Thoracic aorta (tissue), 2 donors: ENCODE measurements at places on chromosomes 12 and 14. TPM values are rescaled to one million over a fixed set of nuclear protein-coding genes. Genes with fewer than 3 reads are reported as not detected.
A peak's percentile ranks its signal among the peaks of the same experiment; 100 is the strongest.

KRT3 gene
- not detected for total RNA-seq

GPR68 gene
- 1.8 TPM for total RNA-seq

DNA sequence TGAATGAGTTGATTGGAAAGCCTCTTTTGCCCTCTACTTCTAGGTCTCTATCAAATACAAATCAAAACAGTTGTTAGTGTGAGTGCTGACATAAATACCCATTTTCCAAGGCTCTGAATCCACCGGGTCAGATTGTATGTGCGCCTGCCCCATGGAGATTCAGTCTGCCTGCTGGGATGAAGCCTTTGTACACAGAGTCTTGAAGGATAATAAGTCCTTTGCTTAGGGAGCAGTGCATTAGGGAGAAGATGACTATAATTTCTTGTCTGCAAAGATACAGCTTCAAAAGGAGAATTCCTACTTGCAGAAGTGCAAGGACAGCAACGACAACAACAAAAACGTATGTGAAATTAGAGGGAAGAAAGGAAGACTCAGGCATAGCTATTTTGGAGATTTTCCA lies 90.3 kb upstream of the VRK1 start:
- H3K36me3 ChIP-seq, result no peaks in the 10 kb centered on the region
- H3K4me1 ChIP-seq, result no peaks in the 10 kb centered on the region
- no peak overlapping the region for H3K27ac ChIP-seq
- no peaks in the 10 kb centered on the region for H3K27me3 ChIP-seq
- no peak for DNase-seq

GRCh38 chr12:59294221-59294620 lies 301.6 kb upstream of the SLC16A7 start:
- no peaks in the 10 kb centered on the region for H3K4me1 ChIP-seq
- no peak overlapping the region for H3K27ac ChIP-seq
- H3K36me3 ChIP-seq, result no peaks in the 10 kb centered on the region
- no peaks in the 10 kb centered on the region for H3K27me3 ChIP-seq
- no peak overlapping the region for H3K4me3 ChIP-seq

DNA sequence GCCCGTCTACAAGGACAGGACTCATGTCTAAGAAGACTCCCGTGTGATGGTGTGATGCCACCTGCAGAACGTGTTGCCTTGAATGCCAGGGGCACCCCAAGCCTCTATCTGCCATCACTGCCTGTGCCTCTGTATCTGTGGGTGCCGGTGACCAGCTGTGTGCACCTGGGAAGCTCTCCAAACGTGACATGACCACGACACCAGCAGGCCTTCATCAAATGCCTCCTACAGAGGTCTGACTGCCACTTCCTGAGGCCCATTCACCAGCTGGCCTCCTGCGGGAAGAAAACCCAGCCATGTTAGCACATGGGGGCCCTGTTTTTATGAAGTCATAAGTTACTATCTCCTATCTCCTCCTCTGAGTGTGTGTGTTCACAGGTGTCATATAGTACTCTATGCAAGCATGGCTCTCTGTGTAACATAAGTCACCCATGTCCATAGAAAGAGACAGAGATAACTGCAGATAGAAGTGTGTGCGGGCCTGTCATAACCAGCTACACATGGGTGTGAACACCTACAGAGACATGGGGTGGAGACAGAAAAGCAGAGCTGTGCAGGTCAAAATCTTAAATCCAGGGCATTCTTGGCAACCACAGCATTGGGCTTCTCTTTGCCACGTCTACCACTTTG lies 18.3 kb upstream of the SERPINA4 start:
- H3K36me3 ChIP-seq, result no peaks in the 10 kb centered on the region
- no peak for DNase-seq
- no peak overlapping the region for H3K27ac ChIP-seq
- H3K4me3 ChIP-seq, result no peak overlapping the region
- H3K4me1 ChIP-seq, result no peaks in the 10 kb centered on the region

GRCh38 chr12:57000393-57000792 lies 6.0 kb downstream of the ZBTB39 start:
- H3K36me3 ChIP-seq, result peaks cover 25% of the 10 kb centered on the region
- H3K27me3 ChIP-seq, result no peaks in the 10 kb centered on the region
- no peak overlapping the region for H3K27ac ChIP-seq
- no peak overlapping the region for H3K4me3 ChIP-seq
- H3K4me1 ChIP-seq, result peaks cover 6% of the 10 kb centered on the region
- DNase-seq, result no peak

DNA sequence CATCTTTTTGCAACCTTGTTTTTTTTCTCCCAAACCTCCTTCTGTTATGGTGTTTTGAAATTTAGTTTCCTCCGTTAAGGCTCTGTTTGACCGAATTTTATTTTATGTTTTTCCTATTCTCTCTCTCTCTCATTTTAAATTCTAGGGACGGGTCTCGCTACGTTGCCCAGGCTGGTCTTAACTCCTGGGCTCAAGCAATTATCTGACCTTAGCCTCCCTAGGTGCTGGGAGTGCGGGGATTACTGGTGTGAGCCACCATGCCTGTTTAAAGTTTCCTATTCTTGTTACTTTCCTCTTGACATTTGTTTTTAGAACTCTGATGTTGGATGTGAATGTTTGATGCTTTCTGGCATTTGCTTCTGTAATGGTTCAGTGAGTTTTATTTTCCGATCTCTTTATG lies 1.0 kb downstream of the ZC3H14 start:
- no peak for DNase-seq
- H3K4me3 ChIP-seq, result peak overlapping the region; percentile 98
- H3K36me3 ChIP-seq, result peaks cover 10% of the 10 kb centered on the region
- H3K27me3 ChIP-seq, result no peaks in the 10 kb centered on the region

KRT77 gene
- total RNA-seq, result 0.41 TPM

DNA sequence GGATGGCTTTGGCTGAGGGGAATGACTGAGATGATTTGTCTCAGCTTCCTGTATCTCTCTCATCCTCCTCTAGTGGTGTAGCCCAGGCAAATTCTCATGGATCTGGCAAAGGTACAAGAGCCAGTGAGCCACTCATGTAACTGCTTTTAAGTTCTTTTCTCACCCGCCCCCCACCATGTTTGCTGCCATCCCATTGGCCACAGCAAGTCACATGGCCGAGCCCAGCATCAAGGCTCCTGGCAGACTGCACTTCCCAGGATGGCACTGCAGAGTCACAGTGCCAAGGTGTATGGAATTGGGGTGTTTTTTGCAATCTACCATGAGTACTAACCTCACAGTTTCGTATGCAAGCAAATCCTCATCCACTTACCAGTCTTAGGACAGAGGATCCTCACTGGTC lies 50.9 kb downstream of the CHST11 start:
- peaks cover 68% of the 10 kb centered on the region for H3K4me1 ChIP-seq
- no peak overlapping the region for H3K27ac ChIP-seq
- no peak overlapping the region for H3K4me3 ChIP-seq

AKAP5 gene
- total RNA-seq, result 2.8 TPM

DNA sequence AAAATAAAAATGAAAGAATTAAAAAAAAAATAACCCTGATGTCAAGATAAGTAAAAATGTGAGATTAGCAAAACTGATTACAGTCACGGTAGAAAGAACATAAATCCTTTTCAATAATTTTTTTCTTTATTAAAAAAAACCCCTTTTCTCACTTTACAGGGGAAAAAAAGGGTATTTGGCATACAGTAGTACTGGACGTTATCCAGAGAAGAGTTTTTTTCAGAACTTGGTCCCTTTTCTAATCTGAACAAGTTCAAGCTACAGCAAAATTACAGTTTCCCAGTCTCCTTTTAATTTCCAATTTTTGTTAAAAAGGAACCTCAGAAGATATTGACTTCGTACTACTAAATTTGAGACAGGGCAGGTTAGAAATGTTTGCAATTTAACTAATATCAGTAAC lies 134.7 kb upstream of the DCN start:
- no peaks in the 10 kb centered on the region for H3K36me3 ChIP-seq
- H3K27me3 ChIP-seq, result no peaks in the 10 kb centered on the region
- H3K4me1 ChIP-seq, result peaks cover 15% of the 10 kb centered on the region
- no peak overlapping the region for H3K4me3 ChIP-seq
- DNase-seq, result no peak
- peak overlapping the region; percentile 5 for H3K27ac ChIP-seq

DNA sequence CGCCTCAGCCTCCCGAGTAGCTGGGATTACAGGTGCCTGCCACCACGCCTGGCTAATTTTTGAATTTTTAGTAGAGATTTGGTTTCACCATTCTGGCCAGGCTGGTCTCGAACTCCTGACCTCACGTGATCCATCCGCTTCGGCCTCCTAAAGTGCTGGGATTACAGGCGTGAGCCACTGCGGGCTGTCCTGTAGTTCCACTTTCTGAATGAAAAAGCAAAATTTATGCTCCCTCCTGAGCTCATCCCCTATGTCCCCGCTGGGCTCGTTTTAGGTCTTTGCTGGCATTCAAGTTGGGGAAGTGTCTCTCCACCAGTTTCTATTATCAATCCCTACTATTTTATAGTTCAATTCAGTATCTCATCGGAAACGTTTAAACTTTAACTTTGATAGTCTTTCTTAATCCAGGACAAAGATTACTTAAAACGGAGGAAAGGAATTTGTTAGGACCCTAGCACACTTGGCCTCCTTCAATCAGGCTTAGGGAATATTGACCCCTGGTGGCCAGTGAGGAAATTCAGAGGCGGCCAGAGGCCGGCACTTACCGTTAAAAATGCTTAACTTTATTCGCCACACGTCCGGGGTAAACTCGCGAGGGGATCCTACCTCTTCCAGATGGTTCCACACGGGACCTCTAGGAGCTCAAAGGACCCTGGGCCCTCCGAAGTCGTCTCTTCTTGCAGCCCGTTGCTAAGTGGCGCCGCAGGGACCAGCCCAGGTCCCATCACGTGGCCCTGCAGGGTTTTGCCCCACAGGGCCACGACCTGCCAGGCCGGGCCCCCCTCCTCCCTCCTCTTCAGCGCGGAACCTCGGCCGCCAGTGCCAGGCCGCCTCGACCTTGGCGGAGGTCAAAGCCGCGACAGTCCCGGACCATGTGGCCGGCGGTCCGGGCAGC lies 11.4 kb upstream of the DNAL1 start:
- H3K4me3 ChIP-seq, result peak overlapping the region; percentile 90
- DNase-seq, result no peak
- no peaks in the 10 kb centered on the region for H3K27me3 ChIP-seq
- no peaks in the 10 kb centered on the region for H3K36me3 ChIP-seq

TROAP gene
- 0.27 TPM for total RNA-seq

PYGL gene
- total RNA-seq, result 39.9 TPM

GRCh38 chr12:118350908-118351559 lies 21.7 kb downstream of the TAOK3 start:
- H3K27ac ChIP-seq, result no peak overlapping the region
- no peaks in the 10 kb centered on the region for H3K27me3 ChIP-seq
- H3K36me3 ChIP-seq, result no peaks in the 10 kb centered on the region

CCDC77 gene
- 5.6 TPM for total RNA-seq

NTS gene
- not detected for total RNA-seq

DNA sequence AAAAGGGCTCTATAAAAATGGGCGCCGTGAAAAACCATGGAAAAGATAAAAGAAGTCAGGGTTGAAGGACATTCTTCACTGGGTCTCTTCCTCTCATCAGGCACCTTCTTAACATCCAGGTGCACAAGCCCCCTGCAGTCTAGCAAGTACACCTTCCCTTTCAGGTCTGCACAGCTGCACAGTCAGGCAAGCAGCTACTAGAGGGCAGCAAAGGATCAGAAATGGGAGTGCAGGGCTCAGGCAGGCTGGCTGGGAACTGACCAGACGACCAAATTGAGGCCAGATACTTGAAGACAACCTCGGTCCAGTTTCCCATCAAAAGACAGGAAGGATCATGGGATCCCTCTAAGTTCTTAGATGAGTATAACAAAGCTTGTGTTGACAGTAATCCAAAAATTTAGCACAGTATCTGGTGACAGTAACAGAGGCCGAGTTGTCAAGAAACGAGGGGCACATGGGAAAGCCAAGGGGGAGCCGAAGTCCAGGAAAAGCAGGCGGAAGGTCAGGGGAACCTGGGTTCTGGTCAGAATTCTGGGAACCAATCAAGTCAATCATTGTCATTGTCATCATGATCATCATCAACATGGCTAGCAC lies 10.1 kb upstream of the GRIP1 start:
- no peak overlapping the region for H3K4me3 ChIP-seq
- H3K4me1 ChIP-seq, result no peaks in the 10 kb centered on the region
- no peaks in the 10 kb centered on the region for H3K36me3 ChIP-seq

DNA sequence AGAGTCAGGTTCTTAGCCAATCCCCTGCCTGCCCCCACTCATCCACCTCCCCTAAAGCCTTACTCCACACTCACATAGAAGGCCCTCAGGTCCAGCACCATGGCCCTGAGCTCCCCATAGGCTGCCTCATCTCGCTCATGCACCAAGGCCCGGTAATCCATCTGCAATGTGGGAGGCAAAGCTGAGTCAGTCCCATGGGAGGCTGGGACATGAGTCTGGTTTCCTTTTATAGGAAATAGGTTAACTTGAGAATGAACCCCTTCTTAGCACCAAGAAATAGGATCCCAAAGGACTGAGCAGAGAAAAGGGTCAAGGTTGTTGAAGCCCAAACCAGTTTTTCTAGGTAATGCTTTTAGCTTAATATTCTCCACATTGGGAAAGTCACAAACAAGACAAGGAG lies 2.1 kb upstream of the EMC9 start:
- no peak overlapping the region for H3K27ac ChIP-seq
- peaks cover 9% of the 10 kb centered on the region for H3K36me3 ChIP-seq
- H3K27me3 ChIP-seq, result no peaks in the 10 kb centered on the region
- peaks cover 38% of the 10 kb centered on the region for H3K4me1 ChIP-seq
- no peak overlapping the region for H3K4me3 ChIP-seq

DNA sequence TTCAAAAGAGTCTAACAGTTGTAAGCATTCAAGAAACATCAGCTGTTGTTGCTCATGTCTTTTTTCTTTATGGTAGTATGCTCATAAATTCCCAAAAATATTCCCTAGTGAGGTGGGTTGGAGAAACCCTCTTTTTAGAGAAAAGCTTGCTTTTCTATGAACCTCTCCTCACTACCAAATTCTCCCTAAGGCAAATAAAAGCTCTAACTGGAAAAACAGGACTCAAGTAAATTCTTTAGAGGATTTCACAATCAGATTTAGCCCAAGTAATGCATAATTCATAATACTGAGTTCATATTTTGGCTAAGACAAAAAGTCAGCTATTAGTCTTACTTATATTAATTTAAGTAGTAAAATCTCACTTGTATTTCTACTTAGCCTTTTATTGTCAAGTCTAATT lies 59.1 kb downstream of the DIO2 start:
- no peak for DNase-seq
- no peaks in the 10 kb centered on the region for H3K36me3 ChIP-seq

DNA sequence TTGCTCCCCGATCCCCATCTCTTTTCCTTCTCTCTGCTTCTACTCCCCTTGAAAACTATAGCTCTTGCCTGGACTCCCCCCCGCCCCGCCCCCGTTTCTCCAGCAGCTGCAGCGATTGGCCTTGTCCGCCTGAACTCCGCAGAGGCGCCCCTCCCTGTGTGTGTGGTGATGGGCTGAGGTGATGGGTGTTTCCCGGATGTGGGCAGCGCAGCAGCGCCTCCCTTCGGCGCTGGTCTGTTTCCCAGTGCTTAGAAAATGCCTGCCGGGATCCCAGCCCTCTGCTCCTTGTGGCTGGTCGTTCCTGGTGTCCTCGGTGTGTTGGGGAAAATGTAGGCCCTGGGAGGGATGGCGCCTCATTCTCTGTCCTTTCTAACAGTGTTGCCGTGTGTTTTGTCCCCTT lies 43.3 kb downstream of the GALNT8 start:
- H3K36me3 ChIP-seq, result no peaks in the 10 kb centered on the region
- H3K27ac ChIP-seq, result no peak overlapping the region
- H3K27me3 ChIP-seq, result no peaks in the 10 kb centered on the region

ZCCHC8 gene
- 33.4 TPM for total RNA-seq

GRCh38 chr14:66072190-66073084 lies 413.7 kb upstream of the CCDC196 start:
- H3K4me3 ChIP-seq, result no peak overlapping the region
- H3K36me3 ChIP-seq, result no peaks in the 10 kb centered on the region
- no peaks in the 10 kb centered on the region for H3K4me1 ChIP-seq
- H3K27me3 ChIP-seq, result no peaks in the 10 kb centered on the region
- no peak for DNase-seq
- no peak overlapping the region for H3K27ac ChIP-seq

- peak overlapping the region; percentile 11 for H3K27ac ChIP-seq
- H3K4me1 ChIP-seq, result peaks cover 47% of the 10 kb centered on the region
- H3K4me3 ChIP-seq, result peak overlapping the region; percentile 9
- no peaks in the 10 kb centered on the region for H3K36me3 ChIP-seq
- H3K27me3 ChIP-seq, result no peaks in the 10 kb centered on the region
These were observed 59.5 kb downstream of the DAAM1 start for GRCh38 chr14:59247801-59248584.
